Fibroblast of skin of scalp (primary cell): ENCODE measurements at places on chromosomes 2 and 18.

GRCh38 chr2:195312662-195313061, 344.4 kb upstream of the SLC39A10 start:
- DNase-seq, result no peak

GRCh38 chr18:75071484-75071785, 137.5 kb downstream of the PTGR3 start:
- no peak for DNase-seq

DNA sequence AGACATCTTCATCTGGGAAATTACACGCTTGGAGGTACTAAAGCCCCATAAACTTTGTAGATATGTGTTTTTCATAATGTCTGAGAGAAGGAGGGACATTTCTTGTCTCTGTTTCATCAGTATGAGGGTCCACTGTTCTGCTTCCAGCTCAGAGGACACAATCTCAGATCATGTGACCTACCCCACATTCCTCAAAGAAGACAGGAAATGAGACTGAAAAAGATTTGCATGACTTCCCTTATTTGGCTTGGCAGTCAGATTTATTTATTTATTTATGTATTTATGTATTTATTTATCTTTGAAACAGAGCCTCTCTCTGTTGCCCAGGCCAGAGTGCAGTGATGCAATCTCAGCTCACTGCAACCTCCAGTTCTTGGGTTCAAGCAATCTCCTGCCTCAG, 463.7 kb upstream of the RGPD4 start:
- peak; percentile 54 for DNase-seq

DNA sequence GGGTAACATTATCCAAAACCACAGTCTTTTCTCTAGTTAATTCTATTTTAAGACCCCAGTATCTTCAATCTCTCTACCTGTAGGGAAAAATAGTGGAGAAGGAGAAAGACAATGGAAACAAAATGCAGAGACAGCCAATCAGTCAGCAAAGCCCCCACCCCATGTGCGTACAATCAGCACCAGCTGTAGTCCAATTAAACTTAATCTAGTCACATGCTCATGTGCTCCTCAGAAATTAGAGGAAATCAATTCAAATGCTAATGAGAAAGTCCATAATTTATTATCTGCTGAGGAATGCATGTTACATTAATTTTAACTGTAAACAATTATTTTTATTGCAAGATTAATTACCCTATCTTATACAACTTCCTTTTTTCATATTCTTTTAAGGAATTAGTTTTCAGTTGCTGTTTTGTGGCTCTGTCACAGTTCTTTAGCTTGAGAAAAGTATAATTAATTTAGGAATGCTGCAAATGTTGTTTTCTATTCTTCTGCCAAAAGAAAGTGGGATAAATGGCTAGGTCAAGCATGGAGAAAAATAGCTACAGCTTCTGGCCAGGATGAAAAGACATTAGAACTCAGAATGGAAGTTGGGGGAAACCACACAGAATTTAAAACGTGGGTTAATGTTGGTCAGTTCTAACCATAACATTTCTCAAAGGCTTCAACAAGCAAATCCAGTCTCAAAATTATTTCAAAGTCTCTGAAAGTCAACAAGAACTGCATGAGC, 232.4 kb upstream of the HNRNPA3 start:
- DNase-seq, result no peak

- DNase-seq, result peak; percentile 64
Measured at GRCh38 chr18:61703508-61703907, 189.3 kb downstream of the RNF152 start.

DNA sequence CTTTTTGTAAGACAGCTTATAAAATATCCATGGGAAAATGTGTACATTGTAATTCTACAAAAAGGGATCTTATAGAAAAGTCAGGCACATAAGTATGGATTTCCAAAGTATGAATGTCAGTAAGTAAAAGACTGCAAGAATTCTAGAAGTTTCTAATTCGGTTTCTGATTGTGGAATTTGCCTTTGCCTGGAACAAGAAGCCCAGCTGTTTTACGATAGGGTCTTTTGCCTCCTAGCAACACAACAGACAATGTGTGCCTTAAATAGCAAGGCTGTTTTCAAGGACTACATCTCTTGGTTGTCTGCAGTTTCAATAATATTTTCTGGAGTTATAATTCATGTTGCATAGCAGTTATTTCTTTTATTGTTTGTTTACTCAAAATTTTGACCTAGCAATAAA, 312.9 kb downstream of the MTX2 start:
- no peak for DNase-seq

- DNase-seq, result no peak
Measured at GRCh38 chr2:16962505-16962904, 296.9 kb upstream of the CYRIA start.

DNA sequence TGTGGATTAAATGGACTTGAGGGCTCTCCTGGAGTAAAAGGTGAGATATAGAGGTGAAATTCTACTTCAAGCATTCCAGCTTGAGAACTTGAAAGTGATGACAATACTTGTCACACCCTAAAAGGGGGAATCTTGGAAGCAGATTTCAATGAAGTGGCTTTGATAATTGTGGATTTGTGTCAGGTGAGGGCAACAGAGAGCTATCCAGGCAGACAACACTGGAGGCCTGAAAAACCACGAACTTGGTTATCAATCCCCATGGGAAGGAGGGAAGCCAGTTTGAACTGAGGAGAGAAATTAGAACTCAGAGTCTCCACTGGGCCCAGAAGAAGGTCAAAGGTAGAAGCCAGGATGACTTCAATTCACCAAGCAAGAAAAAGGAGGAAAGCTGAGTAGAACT, 263.9 kb downstream of the FIGN start:
- DNase-seq, result peak; percentile 28
